ENCODE measurements at places on chromosomes 5 and 9.
A peak's percentile ranks its signal among the peaks of the same experiment; 100 is the strongest.

- no peak for DNase-seq
Measured at GRCh38 chr5:171739271-171739670, 46.3 kb upstream of the SMIM23 start.

DNA sequence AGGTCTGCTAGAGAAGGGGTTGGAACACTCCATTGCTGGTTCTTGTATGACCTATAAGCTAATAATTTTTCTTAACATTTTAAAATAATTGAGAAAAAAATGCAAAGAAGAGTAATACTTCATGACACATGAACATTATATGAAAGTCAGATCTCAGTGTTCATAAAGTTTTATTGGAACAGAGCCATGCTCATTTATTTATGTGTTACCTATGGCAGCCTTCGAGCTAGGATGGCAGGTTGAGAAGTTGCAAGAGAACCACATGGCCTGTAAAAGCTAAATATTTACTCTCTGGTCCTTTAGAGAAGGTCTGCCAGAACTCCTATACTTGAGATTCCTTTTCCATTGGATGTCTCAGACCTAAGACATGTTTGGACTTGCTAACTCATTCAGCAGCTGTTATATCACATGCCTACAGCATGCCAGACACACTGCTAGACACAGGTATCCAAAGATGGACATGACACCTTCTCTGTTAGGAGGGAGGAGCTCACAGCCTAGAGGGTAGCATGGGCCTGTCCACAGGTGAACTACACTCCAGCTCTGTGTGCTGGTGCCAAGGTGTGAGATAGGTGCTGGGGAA lies 304.3 kb downstream of the ARHGAP26 start:
- peak; percentile 37 for DNase-seq

DNA sequence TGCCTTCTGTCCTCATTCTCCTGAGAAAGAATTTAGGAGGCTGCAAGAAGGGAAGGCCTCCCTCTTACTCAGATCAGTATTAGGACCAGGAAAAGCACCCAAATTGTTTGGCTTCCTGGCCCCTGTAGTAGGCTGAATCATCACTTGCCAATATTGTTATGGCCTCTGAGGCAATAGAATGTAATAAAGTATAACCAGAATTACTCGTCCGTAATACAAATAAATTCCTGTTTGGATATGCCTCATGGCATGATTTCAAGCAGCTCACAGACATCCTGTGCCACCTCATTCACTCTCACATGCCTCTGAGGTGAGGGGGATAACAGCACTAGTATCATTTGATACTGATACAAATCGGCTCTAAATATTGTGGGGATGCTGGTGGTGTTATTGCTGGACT lies 427.3 kb downstream of the ISL1 start:
- no peak for DNase-seq

- no peak for DNase-seq
Measured at GRCh38 chr9:95022657-95023056, 294.9 kb downstream of the FANCC start.

GRCh38 chr9:115234094-115234493 lies 116.1 kb upstream of the TNC start:
- peak; percentile 86 for DNase-seq

DNA sequence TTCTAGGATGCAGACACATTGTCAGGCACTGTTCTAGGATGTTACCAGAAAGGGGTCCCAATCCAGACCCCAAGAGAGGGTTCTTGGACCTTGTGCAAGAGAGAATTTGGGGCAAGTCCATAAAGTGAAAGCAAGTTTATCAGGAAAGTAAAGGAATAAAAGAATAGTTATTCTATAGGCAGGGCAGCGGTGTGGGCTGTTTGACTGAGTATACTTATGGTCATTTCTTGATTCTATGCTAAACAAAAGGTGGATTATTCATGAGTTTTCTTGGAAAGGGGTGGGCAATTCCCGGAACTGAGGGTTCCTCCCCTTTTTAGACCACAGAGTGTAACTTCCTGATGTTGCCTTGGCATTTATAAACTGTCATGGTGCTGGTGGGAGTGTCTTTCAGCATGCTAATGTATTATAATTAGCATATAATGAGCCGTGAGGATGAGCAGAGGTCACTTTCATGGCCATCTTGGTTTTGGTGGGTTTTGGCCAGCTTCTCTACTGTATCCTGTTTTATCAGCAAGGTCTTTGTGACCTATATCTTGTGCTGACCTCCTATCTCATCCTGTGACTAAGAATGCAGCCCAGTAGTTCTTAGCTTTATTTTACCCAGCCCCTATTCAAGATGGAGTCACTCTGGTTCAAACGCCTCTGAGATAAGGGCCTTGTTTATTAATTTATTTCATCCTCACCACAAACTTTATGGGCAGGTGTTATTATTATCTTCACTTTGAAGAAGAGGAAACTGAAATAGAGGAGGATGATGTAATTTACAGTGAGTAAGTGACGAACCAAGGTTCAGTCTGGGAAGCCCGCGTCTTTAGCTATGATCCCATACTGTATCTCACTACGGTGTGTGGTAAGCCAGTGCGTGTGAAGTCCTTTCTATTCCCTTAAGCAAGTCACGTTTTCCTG lies 186.0 kb upstream of the KLF4 start:
- DNase-seq, result no peak

GRCh38 chr9:124215368-124215910 lies 42.3 kb upstream of the NEK6 start:
- DNase-seq, result no peak

GRCh38 chr5:36778336-36778735 lies 98.2 kb upstream of the NIPBL start:
- DNase-seq, result no peak

- no peak for DNase-seq
Measured at GRCh38 chr9:135272608-135273007, 185.1 kb downstream of the OLFM1 start.

- DNase-seq, result no peak
Measured at GRCh38 chr5:96111080-96111756, 149.6 kb upstream of the ELL2 start.

DNA sequence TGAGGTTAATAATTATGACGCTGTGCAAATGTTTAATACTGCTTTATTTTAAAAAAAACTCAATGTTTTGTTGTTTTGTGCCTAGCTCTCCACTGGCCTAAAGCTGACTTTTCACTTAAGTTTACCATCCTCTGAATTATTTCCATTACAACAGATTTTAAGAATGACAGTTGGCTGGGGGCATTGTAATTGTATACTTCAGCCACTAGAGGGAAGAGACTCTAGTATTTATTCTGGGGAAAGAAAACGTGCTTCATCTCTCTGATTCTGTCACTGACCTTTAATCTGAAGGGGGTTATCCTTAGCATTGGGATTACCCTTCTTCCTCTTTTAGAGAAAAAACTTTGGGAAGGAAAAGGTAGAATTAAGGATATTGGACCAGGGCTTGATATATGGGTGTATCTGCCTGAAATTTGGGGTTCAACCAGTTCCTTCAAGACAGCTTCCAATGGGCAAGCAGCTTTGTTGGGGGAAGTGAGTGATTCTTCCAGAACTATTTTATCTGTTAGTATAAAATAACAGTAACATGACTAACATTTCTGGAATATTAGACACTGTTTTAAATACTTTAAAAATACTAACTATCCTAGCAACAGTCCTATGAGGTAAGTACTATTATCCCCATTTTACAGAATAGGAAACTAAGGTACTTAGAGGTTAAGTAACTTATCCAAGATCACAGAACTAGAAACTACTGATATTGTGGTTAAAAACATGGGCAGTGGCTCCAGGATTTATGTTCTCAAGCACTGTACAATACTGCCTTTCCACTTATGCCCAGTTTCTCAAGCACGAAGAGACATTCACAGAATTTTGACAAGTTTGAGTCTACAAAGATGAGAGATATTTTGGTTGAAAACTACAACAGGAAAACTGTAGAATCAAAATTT lies 208.4 kb downstream of the CD180 start:
- DNase-seq, result peak; percentile 48

GRCh38 chr9:113754739-113755138 lies 121.4 kb upstream of the ZNF618 start:
- no peak for DNase-seq

DNA sequence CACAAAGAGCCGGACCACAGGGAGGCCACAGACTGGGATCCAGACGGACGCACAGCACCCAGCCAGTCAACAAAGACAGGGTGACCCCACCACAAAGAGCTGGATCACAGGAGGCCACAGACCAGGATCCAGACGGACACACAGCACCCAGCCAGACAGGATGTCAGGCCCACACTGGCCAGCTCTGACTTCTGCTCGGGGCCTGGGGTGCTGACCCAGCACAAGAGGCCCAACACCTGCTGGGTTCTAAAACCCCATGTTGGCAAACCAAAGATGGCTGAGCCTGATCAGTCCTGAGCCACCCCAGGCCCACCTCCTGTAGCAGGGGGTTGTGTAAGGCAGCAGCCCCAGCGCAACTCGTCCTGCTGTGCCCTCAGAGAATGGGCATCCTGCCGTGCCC lies 5.2 kb upstream of the DPH7 start:
- DNase-seq, result no peak
